ENCODE measurements at places on chromosomes 13 and 19. TPM values are rescaled to one million over a fixed set of nuclear protein-coding genes. Genes with fewer than 3 reads are reported as not detected.
A peak's percentile ranks its signal among the peaks of the same experiment; 100 is the strongest.

- DNase-seq: no peak
These were observed 180.8 kb upstream of the RFC3 start for GRCh38 chr13:33636955-33637670.

- no peak for DNase-seq
These were observed 388.9 kb downstream of the KCNRG start for GRCh38 chr13:50404116-50404515.

- DNase-seq: no peak
These were observed 108.9 kb downstream of the PCCA start for GRCh38 chr13:100197591-100198365.

DNA sequence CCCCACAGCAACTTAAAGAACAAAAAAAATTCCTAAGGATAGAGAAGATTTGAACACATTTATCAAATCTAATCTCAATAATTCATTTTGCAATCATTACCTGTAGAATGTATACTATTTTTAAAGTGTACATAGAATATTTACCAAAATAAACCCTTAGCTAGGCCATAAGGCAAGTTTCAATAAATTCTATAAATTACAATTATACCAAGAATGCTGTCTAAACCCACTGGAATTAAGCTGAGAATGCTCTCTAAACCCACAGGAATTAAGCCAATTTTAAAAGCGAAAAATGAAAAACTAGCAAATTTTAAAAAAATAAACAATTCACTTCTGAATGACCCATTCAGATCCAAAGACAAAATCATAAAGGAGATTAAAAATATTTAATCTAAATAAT is 540.4 kb upstream of the NBEA start:
- no peak for DNase-seq

DNA sequence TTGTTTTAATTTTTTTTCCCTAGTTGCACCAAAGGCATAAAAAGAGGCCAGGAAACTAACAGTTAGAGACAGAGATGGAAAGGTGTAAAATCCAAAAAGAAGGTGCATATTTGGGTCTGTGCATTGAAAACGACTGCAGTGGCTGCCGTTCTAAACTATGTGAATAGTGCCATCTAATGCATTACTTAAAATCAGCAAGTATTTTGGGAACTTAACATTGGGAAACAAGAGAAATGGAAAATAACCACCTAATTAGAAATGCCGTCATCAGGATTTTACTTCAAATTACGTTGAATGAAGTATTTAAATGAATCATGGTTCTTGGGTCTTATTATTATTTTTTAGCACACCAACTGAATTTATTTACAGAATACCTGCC is 189.5 kb upstream of the MIR17HG start:
- no peak for DNase-seq

FTL gene
- total RNA-seq: 9,334 TPM

CRX gene
- total RNA-seq: not detected

INSL3 gene
- total RNA-seq: 0.61 TPM

LINGO3 gene
- not detected for total RNA-seq

COL5A3 gene
- total RNA-seq: 30.2 TPM

DNA sequence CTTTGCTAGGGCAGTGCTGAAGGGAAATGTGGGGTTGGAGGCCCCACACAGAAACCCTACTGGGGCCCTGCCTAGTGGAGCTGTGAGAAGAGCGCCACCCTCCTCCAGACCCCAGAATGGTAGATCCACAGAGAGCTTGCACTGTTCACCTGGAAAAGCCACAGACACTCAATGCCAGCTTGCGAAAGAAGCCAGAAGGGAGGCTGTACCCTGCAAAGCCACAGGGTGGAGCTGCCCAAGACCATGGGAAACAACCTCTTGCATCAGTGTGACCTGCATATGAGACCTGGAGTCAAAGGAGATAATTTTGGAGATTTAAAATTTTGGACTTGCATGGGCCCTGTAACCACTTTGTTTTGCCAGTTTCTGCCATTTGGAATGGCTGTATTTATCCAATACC is 615.4 kb upstream of the MIR17HG start:
- no peak for DNase-seq

DNA sequence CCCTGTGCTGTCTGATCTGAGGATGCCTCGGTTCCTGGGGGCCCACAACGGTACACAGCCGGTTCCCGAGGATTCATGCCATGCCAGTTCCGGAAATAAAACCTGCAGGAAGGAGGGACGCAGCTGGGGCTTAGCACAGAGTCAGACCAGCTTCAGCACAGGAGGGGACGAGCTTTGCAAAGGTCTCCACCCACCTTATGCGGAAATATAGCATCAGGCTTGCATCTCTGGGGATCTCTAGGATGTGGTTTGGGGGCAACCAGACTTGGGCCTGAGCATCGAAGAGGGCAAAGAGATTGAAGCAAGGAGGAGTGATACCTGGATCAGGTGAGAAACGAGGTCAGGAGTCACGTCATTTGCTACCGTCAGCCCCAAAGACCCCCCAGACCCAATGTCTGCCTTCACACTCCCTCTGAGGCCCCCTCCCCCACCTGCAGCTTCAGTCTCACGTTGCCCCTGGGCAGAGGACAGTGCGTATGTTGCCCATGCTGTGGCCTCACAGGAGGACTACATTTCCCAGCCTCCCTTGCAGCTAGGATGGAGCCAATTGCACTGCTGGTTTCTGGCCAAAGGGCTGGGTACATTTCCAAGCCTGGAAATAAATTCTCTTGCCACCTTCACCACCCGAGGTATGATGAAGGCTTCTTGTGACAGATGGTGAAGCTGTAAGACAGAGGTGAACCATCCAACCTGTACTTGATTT is 12.1 kb downstream of the TYK2 start:
- no peak for DNase-seq

DNA sequence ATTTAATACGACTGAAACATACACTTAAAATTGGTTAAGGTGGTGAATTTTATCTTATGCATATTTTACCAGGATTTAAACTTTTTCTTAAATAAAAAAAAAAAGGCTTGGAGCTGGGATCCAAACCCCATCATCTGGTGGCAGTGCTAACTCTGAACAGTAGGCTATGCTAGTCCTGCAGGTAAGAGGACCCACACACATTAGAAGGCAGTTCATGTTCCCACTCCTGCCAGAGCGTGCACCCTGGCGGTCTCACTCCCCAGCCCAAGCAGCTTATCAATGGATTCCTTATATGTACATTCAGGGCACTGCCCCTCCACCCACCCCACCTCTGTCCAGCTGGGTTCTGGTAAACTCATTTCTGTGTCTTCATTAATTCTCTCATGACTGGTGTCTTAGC is 31.3 kb upstream of the CEBPA start:
- no peak for DNase-seq

DNA sequence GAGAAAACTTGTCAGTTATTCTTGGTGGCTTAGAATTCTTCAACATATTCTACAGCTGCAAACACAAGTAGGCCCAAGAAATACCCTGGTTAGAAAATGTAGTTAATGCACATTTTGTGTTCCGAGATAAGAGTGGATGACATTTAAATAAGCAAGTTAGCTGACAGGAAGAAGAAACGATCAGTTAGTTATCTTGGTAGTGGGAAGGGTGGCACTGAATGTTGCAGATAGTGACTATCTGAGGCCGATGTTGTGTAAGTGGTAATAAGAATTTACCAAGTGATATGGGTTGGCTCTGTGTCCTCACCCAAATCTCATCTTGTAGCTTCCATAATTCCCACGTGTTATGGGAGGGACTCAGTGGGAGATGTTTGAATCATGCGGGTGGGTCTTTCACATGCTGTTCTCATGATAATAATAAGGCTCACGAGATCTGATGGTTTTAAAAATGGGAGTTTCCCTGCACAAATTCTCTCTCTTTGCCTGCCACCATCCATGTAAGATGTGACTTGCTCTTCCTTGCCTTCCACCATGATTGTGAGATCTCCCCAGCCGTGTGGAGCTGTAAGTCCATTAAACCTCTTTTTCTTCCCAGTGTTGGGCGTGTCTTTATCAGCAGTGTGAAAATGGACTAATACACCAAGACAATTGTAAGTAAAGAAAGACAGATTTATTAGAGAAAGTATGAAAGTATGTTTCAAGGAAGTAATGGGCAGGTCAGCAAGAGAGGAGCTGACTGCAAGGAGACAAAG is 10.9 kb upstream of the AKAP11 start:
- DNase-seq: no peak

- DNase-seq: no peak
These were observed 22.0 kb downstream of the ITGBL1 start for GRCh38 chr13:101474419-101474957.

- DNase-seq: peak; percentile 71
These were observed 7.1 kb upstream of the DHRS12 start for GRCh38 chr13:51811046-51811445.

GRCh38 chr19:28961772-28962500 is 251.0 kb downstream of the UQCRFS1 start:
- no peak for DNase-seq

SLITRK5 gene
- 0.03 TPM for total RNA-seq

- no peak for DNase-seq
These were observed 171.8 kb upstream of the UBL3 start for GRCh38 chr13:30022256-30022655.

TDRD3 gene
- total RNA-seq: 23.7 TPM

GRCh38 chr13:34620074-34620850 is 321.8 kb upstream of the NBEA start:
- DNase-seq: no peak

CCDC70 gene
- total RNA-seq: not detected

GRCh38 chr13:29901710-29902631 is 51.6 kb upstream of the UBL3 start:
- DNase-seq: no peak

GRCh38 chr13:38463048-38463447 is 113.4 kb downstream of the UFM1 start:
- no peak for DNase-seq

GRCh38 chr19:7391218-7391670 is 42.5 kb downstream of the ARHGEF18 start:
- no peak for DNase-seq

DNA sequence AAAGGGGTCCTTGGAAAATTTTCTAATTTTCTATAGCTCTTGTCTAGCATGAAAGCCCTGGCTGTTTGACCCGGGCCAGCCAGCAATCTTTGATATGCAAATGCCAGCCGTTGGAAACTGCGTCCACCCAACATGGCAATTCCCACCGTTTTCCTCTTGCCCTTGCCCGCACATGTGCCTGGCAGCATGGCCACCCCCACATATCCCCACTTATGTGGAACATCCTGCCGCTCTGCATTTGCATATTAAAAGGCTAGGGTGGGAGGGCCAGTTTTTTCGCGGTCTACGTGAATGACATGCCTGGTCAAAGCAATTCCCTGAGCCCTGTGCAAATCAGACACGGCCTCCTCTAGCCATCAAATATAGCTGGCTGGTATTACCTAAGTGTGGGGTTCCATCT is 110.3 kb upstream of the TDRD3 start:
- no peak for DNase-seq

DNA sequence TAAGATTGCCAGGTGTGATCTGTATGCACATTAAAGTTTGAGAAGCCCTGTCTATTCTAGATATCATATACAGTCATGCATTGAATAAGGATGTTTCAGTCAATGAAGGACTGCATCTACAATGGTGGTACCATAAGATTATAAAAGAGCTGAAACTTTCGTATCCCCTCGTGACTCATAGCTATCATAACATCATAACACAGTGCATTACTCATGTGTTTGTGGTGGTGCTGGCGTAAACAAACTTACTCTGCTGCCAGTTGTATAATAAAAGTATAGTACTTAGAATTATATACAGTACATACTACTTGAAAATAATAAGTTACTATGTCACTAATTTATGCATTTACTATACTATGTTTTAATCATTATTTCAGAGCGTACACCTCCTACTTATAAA is 489.3 kb downstream of the GPC6 start:
- no peak for DNase-seq

ZNF20 gene
- total RNA-seq: 1.1 TPM

GRCh38 chr19:327291-328024 is 17.1 kb downstream of the MIER2 start:
- DNase-seq: peak; percentile 59

DNA sequence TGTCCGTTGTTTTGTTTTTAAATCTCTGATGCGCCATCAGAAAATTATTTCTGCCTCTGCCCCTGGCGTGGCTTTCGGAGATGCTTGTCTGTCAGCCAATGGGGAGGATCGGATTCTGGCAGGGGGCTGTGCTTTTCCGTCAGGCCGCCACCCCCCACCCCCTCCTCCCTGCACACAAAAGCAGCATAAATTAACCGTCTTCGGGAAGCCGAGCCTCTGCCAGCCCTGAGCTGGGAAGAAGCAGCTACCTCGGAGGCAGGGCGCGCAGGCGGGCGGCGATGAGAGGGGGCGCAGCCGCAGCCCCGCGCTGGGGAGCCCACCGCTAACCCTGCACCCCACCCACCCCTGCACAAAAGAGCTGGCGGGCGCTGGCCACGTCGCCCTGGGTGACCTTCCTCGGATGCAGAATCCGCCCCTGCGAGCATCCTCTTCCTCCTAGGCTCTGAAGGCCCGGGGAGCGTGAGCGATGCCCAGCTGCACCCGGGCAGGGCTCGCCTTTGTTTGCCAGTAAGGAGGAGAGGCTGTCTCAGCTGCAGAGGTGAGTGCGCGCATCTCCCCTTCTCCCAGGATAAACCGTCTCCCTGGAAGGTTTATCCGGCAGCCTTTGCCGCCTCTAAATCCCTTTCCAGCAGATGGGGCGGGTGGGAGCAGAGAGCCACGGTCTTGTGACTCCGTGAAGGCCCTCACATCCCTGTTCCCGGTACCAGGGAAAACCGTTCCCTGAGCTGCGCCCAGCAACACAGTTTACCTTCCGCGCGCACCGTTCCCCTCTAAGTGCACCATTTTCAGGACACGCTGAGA is at the start of gene ATCAY:
Gene ATCAY, plus strand, starts transcription at position 215 of the 801 bp plus-strand sequence. CDS start 5,083 bp downstream, outside the sequence.
- no peak for DNase-seq

DNA sequence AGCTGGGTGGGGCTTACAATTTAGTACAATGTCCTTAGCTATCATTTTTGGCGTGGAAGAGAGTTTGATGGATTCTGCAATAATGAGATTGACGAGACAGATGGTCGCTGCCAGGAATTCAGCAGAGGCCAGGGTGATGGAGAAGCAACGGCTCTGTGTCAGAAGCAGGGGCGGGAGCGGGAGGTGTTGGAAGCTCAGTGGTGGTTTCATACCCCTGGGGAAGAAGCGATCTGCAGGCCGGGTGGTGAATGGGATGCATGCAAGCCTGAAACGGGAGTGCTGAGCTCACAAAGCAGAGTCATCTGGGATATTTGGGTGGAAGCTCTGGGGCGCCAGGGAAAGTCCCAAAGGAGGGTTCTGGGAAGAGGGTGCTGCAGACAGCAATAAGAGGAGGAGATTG is 370.8 kb downstream of the ZNF536 start:
- DNase-seq: no peak

SIGLECL1 gene
- total RNA-seq: not detected

TUBA3C gene
- not detected for total RNA-seq

GRCh38 chr19:5774921-5775320 is 9.6 kb downstream of the PRR22 start:
- no peak for DNase-seq

GAMT gene
- 8.4 TPM for total RNA-seq

GRCh38 chr13:33349288-33349985 is 63.9 kb upstream of the STARD13 start:
- no peak for DNase-seq

DNA sequence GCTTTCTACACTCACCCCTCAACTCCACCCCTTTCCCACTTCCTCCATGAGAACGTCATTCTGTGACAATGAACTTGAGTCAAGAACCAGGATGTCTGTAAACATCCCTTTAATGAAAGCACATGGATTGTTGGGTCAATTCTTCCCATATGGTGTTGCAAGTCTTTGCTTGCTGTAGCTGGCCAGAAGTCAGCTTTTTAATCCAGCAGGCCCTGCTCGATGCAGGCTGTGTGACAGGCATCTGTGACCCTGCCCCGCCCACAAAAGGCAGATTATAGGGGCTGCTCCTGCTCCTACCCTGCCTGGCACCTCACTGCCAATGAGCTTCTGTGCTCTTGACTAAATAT is 78.0 kb downstream of the STARD13 start:
- DNase-seq: no peak
